ENCODE measurements at places on chromosomes 13 and 19. TPM values are rescaled to one million over a fixed set of nuclear protein-coding genes. Genes with fewer than 3 reads are reported as not detected.

- H3K27ac ChIP-seq, result no peak overlapping the region
- no peak for DNase-seq
- no peak overlapping the region for H3K4me3 ChIP-seq
- no peaks in the 10 kb centered on the region for H3K27me3 ChIP-seq
- H3K4me1 ChIP-seq, result no peaks in the 10 kb centered on the region
These were observed 363.6 kb upstream of the NBEA start for GRCh38 chr13:34578471-34578870.

DNA sequence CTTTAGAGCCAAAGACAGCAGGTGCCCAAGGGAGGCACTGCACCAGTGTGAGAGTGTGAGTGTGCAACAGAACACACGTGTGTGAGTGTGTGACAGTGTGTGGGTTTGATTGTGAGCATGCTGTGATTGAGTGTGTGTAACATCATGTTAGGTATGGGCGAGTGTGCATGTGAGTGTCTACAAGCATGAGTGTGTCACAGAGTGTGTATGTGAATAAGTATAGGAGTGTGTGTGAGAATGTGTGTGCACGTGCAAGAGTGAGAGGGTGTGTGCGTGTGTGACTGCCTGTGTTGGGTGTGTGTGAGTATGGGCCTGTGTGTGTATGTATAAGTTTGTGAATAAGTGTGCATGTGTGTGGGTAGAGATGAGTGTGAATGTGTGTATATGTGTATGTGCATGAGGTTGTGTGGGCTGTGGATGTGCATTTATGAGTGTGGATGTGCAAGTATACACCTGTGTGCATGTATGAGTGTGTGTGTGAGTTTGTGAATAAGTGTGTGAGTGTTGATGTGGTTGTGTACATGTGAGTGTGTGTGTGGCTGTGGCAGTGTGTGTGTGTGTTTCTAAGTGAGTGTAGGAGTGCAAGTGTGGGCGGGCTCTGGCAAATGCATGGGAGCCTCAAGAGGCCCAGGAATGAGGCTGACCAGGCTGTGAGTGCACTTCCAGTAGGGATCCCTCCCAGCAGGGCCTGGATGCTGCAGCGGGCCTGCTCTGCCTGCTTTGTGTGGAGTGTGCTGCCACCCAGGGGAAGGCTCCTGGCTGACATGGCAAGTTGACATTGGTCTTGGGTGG, 198.4 kb downstream of the COL4A1 start:
- peak; percentile 70 for DNase-seq
- no peak overlapping the region for H3K27ac ChIP-seq
- H3K4me1 ChIP-seq, result no peaks in the 10 kb centered on the region
- no peak overlapping the region for H3K4me3 ChIP-seq

- H3K4me3 ChIP-seq, result no peak overlapping the region
- H3K27me3 ChIP-seq, result no peaks in the 10 kb centered on the region
- H3K36me3 ChIP-seq, result no peaks in the 10 kb centered on the region
- no peaks in the 10 kb centered on the region for H3K4me1 ChIP-seq
These were observed 924 bp downstream of the TNFSF13B start for GRCh38 chr13:108270442-108270841.

GRCh38 chr13:51953347-51954195, 57.7 kb downstream of the ATP7B start:
- no peaks in the 10 kb centered on the region for H3K4me1 ChIP-seq
- no peak overlapping the region for H3K4me3 ChIP-seq
- no peak overlapping the region for H3K27ac ChIP-seq
- H3K36me3 ChIP-seq, result no peaks in the 10 kb centered on the region

- H3K36me3 ChIP-seq, result no peaks in the 10 kb centered on the region
- DNase-seq, result no peak
- no peaks in the 10 kb centered on the region for H3K4me1 ChIP-seq
- no peak overlapping the region for H3K27ac ChIP-seq
- no peak overlapping the region for H3K4me3 ChIP-seq
These were observed 2.9 kb upstream of the CYP2F1 start for GRCh38 chr19:41111296-41111695.

- H3K27me3 ChIP-seq, result peaks cover 36% of the 10 kb centered on the region
- DNase-seq, result peak; percentile 96
- peaks cover 24% of the 10 kb centered on the region for H3K4me1 ChIP-seq
- no peak overlapping the region for H3K4me3 ChIP-seq
These were observed 8.4 kb upstream of the BCAM start for GRCh38 chr19:44800461-44800860.

DNA sequence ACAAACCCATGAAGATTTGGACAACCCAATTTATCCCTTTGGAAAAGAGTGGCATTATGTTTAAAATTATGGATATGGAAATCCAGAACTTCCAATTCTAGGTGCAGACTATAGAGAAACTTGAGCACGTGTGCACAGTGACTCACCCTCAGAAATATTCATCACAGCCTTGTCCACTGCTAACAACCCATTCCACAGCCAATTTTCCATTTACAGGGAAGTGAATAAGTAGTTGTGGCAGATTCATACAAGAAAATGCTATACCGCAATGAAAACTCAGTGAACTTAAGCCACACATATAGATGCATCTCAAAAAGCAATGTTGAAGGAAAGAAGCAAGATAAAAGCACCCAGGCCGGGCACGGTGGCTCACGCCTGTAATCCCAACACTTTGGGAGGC, 133.3 kb downstream of the USP12 start:
- no peak for DNase-seq
- no peaks in the 10 kb centered on the region for H3K27me3 ChIP-seq
- peaks cover 27% of the 10 kb centered on the region for H3K4me1 ChIP-seq
- H3K36me3 ChIP-seq, result no peaks in the 10 kb centered on the region

DNA sequence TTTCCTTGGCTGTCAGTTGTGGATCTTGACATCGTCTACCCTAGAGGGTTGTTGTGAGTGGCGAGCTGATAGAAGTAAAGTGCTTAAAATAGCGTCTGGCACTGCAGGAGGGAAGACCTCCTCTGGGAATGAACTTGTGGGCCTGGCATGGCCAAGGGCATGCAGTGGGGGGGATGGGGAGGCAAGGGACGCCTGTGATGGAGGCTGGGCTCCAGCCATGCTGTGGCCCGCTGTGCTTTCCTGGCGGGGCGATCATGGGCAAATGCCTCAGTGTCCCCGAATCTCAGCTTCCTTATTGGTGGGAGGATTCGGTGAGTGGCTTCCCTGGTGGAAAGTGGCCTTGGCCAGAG, 10.7 kb downstream of the CARM1 start:
- H3K27me3 ChIP-seq, result no peaks in the 10 kb centered on the region
- peaks cover 67% of the 10 kb centered on the region for H3K4me1 ChIP-seq
- peak overlapping the region; percentile 11 for H3K27ac ChIP-seq
- no peak for DNase-seq
- no peaks in the 10 kb centered on the region for H3K36me3 ChIP-seq

DNA sequence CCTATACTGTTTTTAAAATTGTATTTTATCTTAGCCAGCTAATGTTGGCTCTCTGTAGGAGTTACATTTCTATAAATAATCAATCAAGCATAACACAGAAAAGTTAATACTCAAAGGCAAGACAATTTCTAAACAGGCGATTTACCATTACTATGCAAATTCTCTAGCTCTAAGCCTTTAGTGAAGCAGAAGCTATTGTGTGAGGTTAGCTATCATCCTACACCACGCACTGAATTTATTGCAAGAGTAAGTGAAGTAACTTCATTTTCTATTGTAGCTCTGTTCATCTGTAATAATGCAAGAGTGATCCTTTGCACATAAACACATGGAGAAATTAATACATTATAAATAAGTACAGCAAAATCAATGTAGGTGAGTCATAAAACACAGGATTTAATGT, 439.3 kb downstream of the PCDH9 start:
- DNase-seq, result no peak
- no peak overlapping the region for H3K27ac ChIP-seq

GRCh38 chr19:38717051-38717450, 27.2 kb downstream of the CAPN12 start:
- no peak for DNase-seq
- H3K36me3 ChIP-seq, result peaks cover 33% of the 10 kb centered on the region
- H3K27ac ChIP-seq, result no peak overlapping the region

DNA sequence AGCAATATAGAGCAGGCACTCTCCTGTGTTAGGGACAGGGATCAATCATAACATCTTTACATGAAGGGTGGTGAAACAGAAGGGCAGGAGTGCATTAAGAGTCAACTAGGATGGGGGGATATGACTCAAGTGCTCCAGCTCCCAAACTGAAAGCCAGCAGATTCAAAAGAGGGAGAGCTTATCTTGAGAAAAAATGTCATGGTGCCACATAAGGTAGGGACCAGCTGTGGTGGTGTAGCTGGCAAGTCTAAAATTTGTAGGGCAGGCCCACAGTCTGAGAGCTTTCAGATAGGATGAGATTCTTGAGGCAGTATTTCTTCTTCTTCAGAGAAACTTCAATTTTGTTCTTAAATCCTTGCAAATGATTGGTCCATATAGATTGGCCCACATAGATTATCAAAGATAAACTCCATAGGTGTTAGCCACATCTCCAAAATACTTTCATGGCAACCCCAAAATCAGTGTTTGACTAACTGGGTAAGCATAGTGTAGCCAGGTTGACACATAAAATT, 19.1 kb downstream of the DNAJC15 start:
- H3K4me3 ChIP-seq, result no peak overlapping the region
- peaks cover 12% of the 10 kb centered on the region for H3K4me1 ChIP-seq
- no peak for DNase-seq
- H3K27ac ChIP-seq, result no peak overlapping the region

DNA sequence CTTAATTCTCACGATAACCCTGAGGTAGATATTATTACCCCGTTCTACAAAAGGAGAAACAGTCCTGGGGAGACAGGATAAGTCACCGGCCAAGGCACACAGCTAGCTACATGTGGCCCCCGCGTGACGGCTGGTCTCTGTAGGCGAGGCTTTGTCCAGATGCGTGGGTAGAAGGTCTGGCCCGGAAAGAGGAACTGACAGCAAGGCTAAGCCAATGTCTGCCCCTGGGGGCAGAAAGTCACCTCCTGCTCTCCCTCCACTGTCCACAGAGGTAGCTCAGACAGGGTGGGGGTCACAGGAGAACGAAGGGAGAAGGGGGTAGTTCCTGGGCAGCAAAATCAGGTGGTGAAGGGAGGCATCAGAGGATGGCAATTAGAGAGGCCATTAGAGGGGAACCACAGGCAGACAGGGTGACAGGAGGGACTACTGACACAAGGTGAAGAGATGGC, 1.8 kb downstream of the APOC4 start:
- no peaks in the 10 kb centered on the region for H3K27me3 ChIP-seq
- DNase-seq, result no peak
- H3K4me1 ChIP-seq, result no peaks in the 10 kb centered on the region
- H3K4me3 ChIP-seq, result no peak overlapping the region
- no peaks in the 10 kb centered on the region for H3K36me3 ChIP-seq
- H3K27ac ChIP-seq, result no peak overlapping the region

DNA sequence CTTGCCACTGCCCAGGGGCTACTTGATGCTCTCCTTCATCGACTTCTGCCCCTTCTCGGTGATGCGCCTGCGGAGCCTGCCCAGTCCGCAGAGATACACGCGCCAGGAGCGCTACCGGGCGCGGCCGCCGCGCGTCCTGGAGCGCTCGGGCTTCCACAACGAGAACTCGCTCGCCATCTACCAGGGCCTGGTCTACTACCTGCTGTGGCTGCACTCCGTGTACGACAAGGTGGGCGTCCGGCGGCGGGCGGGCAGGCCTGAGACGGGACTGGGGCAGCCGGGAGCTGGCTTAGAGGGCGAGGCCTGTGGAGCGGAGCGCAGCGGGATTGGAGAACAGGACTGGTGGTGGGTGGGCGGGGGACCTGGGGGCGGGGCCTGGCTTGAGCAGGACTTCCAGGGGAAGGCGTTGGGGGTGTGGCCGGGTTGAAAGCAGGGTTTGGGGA, 12.7 kb upstream of the PSMD8 start:
- H3K36me3 ChIP-seq, result no peaks in the 10 kb centered on the region
- H3K4me1 ChIP-seq, result peaks cover 12% of the 10 kb centered on the region
- H3K27me3 ChIP-seq, result peaks cover 29% of the 10 kb centered on the region
- peak overlapping the region; percentile 92 for H3K27ac ChIP-seq
- DNase-seq, result peak; percentile 99

Gene IGFL2
- total RNA-seq, result not detected

Gene LENG9
- total RNA-seq, result 3.3 TPM

Gene SIGLEC8
- not detected for total RNA-seq

Gene ERICH6B
- not detected for total RNA-seq

Gene FAM216B
- not detected for total RNA-seq

Gene DZIP1
- total RNA-seq, result 24.2 TPM

Gene ZNF493
- total RNA-seq, result 60.7 TPM

Gene NLRP5
- not detected for total RNA-seq

Gene LRCH1
- total RNA-seq, result 8.0 TPM

Gene IGLON5
- total RNA-seq, result 29.4 TPM

Gene POP4
- 37.2 TPM for total RNA-seq

Gene PRODH2
- not detected for total RNA-seq

Data from GM23338 (cell line).